ENCODE measurements at places on chromosomes 5 and 9.

GRCh38 chr9:111731928-111732327 is 62.8 kb downstream of the SHOC1 start:
- DNase-seq = no peak

- DNase-seq = peak; percentile 62
These were observed 35.2 kb upstream of the SPATA31C2 start for GRCh38 chr9:88173378-88173999.

- peak; percentile 37 for DNase-seq
These were observed 20.6 kb downstream of the ELL2 start for GRCh38 chr5:95940758-95941682.

DNA sequence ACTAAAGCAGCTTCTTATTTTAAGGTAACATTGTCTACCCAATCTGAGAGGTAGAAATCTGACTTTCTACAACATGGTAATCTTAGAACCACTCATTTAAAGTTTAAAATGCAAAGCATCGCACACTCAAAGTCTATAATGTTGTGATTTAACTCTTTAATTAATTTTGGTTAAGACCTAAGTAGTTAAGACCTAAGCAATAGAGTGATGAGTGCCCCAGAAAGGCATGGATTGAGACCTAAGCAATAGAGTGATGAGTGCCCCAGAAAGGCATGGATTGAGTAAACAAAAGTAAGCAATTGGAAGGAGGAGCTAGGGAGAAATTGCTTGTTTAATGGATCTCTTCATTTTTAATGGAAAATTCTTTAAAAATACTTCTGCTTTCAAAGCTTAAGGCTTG is 86.8 kb downstream of the NLN start:
- no peak for DNase-seq

DNA sequence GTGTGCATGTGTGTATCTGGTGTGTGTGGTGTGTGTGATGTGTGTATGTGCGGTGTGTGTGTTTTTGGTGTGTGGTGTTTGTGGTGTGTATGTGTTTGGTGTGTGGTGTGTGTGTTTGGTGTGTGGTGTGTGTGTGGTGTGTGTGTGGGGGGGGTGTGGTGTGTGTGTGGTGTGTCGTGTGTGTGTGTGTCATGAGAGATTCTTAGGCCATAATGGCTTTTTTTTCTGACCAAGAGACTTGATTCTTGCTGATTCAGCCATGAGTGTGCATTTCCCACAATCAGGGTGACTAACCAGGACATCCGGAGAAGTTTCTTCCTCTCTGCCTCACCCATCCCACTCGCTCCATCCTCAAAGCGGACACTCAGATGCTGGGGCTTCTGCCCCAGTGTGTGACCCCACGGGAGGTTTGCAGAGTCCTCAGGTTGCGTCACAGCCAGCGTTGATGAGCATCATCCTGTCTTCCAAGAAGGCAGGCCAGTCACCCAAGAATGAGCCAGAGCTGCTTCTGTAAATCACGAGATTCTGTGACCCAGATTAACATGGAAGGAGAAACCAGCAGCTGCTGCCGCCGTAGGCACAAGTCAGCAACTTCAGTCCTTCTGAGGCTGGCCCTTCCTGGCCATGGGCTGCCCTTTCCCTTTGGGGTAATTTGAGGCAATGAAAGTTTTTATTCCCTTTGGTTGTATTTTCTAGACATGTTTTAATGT is 12.5 kb upstream of the CTSL start:
- DNase-seq = no peak

GRCh38 chr5:10745133-10745532 is 15.9 kb downstream of the DAP start:
- no peak for DNase-seq

DNA sequence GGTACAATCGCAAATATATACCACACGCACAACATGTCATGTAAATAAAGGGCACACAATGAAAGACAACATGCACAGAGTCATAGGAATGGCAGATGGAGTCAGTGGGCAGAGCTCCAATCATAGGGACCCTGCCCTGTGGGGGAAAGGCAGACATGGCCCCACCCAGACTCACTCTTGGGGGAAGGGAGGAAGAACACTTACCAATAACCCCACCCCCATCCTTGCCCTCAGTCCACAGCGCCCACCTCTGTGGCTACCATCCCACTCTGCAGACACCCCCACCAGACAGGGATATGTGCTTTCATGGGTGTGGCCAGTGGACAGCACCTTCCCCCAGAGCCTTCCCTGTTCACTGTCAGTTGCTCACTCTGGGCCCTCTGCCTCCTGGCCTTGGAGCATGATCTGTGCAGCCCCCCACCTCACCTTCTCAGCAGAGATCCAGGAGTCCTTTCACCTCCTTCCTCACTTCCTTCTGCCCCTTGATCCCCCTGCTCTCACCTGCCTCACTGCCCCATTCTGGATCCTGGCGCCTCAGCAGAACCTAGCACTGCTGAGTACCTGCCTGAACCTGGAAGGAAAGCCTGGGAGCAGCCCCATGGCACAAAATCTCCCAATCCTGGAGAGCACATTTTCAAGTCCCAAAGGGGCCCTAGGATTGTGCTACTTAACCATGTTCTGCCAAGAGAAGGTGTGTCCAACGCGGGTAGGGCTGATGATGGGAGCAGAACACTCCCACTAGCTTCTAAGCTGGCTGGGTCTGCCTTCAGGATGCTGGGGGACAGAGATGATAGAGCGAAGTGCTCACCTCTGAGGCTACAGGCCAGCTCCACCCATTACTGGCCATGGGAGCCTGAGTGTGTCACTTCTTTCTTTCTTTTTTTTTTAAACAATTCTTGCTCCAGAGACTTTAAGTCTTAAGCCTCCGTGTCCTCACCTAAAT is 1.5 kb upstream of the PHF19 start:
- DNase-seq = peak; percentile 35

GRCh38 chr9:98260635-98261034 is 5.2 kb upstream of the TBC1D2 start:
- no peak for DNase-seq

DNA sequence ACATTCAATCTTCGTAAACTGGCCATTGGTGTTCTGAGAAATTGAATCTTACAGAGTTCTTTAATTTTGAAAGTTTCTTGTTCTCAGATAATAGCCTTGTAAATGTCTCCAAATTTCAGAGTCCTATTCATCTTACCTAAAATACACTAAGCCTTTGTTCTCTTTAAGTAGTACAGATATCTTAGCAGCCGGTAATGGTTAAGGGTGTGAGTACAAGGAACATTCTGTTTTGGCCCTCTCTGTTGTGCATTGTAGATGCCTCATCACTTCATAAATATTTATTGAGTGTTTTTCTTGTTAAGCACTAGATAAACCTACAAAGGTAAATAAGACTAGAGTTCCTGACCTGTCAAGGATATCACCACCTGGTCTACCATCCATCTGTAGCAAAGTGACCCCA is 35.2 kb downstream of the ZCCHC7 start:
- no peak for DNase-seq

GRCh38 chr9:112495614-112496013 is 9.0 kb downstream of the KIAA1958 start:
- DNase-seq = no peak

DNA sequence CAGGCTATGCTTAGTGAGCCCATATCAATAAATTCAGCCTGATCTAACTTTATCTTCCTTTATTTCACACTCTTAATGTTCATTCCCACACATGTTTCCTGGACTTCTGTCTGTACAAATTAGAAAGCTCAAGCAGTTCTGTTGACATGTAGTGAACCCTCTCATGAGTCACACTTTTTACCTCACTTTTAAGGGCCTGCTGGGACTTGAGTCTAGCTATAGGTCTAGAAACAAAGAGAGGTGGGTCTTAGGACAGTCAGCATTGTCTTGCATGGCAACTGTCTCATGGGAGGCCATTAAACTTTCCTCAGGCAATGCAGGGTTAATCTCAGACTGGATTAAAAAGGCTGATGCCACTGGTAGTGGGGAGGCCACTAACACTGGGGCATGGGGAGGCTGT is 8.6 kb upstream of the CCNH start:
- no peak for DNase-seq

DNA sequence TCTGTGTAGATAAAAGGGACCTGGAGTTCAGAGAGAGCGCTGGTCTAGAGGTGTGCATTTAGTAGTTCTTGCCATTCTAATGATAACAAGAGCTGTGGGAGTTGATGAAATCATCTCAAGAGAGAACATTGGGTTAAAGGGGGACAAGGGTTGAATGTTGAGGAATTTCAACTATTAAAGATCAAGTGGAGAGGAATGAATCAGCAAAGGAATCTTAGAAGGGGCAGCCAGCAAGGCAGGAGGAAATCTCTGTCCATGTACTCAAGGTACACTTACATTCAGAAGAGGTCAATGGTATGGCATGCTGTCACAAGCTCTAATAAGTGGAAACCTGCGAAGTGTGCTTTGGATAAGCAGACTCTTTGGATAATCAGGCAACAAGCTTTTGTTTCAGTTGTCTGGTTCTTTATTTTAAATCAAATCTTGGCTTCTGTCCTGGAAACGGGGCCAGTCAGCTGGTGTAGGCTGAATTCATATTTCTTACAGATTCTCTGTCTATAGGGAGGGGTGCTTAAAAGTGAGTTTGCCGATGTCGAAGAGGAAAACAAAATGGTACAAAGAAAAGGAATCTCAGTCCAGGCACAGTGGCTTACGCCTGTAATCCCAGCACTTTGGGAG is 320.5 kb upstream of the CD180 start:
- DNase-seq = no peak

DNA sequence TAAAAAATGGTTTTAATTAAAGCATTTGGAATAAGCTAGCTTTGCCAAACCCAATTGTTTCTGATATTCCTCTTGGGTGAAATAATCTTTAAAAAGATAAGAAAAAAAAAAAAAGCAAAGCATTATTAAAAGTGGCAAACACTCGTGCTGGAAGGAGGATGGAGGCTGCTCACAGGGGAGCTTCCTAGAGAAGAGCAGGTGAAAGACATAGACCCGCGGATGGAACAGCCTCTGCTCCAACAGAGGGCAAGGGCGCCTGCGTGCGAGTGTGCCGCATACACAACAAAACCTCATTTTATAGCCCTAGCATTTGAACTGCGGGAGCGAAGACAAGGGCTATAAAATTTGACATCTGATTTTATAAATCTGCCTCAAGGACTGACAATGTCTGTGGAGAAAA is 33.4 kb upstream of the SLC25A51 start:
- no peak for DNase-seq

DNA sequence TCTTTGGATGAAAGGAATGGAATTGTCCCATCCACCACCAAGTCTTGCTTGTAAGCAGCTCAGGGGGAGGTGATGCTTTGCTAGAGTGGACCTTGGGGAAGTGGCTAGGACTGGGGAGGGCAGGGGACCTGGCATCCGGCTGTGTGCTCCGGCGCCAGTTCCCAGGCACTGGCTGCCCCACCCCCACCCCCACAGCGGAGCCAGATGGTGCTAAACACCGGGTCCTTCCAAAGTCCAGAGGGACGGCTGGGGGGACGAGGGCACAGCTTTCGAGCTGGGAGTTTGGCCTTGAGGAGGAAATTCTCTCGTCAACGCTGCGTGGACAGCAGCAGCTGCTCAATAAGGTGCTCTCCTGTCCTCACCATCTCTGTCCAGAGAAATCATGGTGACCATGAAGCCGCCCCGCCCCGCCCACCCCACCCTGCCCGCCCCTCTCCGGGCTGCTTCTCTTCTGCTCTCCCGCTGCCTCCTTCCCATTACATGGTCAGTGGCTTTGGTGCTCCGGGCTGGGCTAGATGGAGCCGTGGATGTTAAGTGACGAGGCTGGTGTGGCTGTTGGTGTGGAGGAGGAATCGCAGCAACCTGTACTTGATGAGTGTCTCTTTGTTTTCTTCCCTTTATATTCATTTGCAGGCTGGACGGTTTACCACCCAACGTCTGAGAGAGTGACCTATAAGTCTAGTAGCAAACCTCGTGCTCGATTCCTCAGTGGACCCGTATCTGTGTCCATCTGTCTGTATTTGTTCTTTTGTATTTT is 115.7 kb downstream of the WNK2 start:
- no peak for DNase-seq

DNA sequence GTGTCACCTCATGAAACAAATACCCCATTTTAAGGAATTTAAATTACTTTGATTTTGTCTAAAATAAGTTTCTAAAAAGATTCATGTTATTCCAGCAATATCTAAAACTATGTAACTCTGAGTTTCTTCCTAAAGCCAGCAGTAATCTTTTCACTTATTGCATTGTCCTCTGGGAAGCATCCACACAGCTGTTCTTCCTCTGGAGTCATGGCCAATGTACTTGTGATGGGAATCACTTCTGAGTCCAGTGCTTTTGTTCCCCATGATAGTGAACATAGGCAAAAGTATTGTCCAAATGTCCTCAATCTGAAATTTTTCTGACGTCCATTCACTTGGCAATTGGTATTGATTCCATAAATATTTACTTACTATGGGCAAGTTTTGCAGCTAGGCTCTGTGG is 125.0 kb downstream of the STARD4 start:
- DNase-seq = no peak

DNA sequence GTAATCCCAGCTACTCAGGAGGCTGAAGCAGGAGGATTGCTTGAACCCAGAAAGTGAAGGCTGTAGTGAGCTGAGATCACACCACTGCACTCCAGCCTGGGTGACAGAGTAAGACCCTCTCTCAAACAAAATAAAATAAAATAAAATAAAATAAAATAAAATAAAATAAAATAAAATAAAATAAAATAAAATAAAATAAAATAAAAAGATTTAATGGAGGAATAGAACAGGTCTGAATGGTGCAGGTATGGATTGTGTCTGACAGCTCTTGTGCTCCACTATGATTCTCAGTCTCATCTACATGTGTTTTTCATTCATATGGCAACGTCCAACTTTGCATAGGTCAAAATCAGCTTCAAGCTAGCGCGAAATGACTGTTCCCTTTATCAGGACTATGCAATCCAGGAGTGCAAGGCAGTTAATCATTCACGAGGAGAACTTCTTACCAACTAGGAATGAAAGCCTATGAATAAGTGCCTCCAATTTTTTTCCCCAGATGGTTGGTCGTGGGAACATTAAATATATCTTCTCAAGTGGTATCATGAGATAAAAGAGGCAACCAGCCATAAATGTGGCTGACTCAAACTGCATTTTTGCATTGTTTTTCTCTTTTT is 1392.3 kb upstream of the CDH9 start:
- DNase-seq = no peak

- DNase-seq = no peak
These were observed 8.5 kb downstream of the RXFP3 start for GRCh38 chr5:33944543-33945132.

DNA sequence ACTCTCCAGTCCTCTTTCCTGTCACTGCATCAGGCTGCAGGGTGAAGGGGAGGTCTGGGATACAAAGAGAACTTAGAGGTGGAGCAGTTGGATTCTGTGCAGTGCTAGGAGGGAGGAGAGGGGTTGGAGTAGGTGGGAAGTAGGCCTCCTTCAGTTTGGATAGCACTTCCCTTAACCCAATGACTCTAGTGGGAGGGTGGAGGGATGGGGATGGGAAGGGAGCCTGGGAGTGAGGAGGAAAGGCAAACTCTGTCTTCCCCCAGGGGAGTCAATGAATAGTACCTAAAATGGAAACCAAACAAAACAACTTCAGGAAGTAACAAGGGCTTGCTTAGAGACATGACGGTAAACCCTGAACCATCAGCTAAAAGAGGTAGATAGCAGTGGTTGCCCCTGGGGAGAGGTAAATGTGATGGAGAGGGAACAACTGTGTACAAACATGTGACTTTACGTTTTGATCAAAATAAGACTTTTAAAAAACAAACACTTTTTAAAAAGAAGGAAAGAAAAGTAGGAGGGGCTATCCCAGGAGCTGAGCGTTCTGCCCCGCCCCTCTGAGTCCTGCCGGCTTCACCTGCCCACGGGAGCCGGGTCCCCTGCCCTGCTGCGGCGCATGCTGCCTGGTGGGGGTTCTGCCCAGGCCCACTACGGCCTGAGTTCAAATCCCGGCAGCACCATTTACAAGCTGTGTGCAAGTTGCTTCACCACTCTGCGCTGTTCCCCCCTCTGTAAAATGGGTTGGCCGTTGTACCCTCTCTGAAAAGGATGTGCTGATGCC is 30.9 kb downstream of the GSN start:
- DNase-seq = no peak
